ENCODE measurements at places on chromosomes 2 and 18. TPM values are rescaled to one million over a fixed set of nuclear protein-coding genes. Genes with fewer than 3 reads are reported as not detected.

Gene FTCDNL1
- 2.6 TPM for total RNA-seq

Gene IL36B
- not detected for total RNA-seq

Gene SOWAHC
- 5.4 TPM for total RNA-seq

Gene CD207
- total RNA-seq = 0.13 TPM

GRCh38 chr2:120383631-120384340 is 37.9 kb downstream of the INHBB start:
- no peaks in the 10 kb centered on the region for H3K36me3 ChIP-seq
- no peak overlapping the region for H3K4me3 ChIP-seq
- H3K4me1 ChIP-seq = no peaks in the 10 kb centered on the region

- peaks cover 73% of the 10 kb centered on the region for H3K27me3 ChIP-seq
- H3K4me1 ChIP-seq = peaks cover 17% of the 10 kb centered on the region
- DNase-seq = no peak
- no peak overlapping the region for H3K4me3 ChIP-seq
Observed at GRCh38 chr2:70906439-70907005, 29.2 kb upstream of the ATP6V1B1 start.

DNA sequence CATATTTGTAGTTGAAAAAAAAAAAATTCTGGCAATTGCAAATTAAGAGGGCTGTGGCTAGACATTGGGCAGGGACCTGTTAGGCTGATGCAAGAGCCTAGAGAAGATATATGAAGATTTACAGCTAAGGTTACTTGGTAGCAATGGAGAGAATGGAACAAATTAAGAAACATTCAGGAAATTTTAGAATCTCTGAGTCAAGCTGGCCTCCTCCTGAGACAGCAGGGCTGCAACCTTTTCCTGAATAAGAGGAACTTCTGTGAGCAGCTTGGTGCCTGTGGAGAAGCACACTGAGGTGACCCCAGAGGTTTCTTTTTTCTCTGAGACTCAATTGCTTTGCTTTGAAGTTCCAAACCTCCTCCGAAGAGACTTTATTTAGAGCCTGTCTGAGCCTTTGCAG is 118.6 kb upstream of the LRATD1 start:
- H3K27ac ChIP-seq = no peak overlapping the region
- no peaks in the 10 kb centered on the region for H3K4me1 ChIP-seq
- H3K27me3 ChIP-seq = no peaks in the 10 kb centered on the region
- DNase-seq = no peak

- H3K4me1 ChIP-seq = peaks cover 14% of the 10 kb centered on the region
- DNase-seq = peak; percentile 88
- H3K36me3 ChIP-seq = no peaks in the 10 kb centered on the region
- H3K27me3 ChIP-seq = no peaks in the 10 kb centered on the region
- no peak overlapping the region for H3K4me3 ChIP-seq
Observed at GRCh38 chr2:158745067-158745865, 49.9 kb upstream of the DAPL1 start.

GRCh38 chr2:218982586-218983262 is 2.3 kb downstream of the FEV start:
- H3K4me3 ChIP-seq = no peak overlapping the region
- H3K27me3 ChIP-seq = peaks cover 90% of the 10 kb centered on the region
- no peaks in the 10 kb centered on the region for H3K36me3 ChIP-seq
- H3K4me1 ChIP-seq = peaks cover 41% of the 10 kb centered on the region

GRCh38 chr2:68169308-68169707 is 11.6 kb downstream of the PNO1 start:
- H3K36me3 ChIP-seq = peaks cover 38% of the 10 kb centered on the region
- no peak for DNase-seq
- no peaks in the 10 kb centered on the region for H3K4me1 ChIP-seq
- H3K4me3 ChIP-seq = no peak overlapping the region

- no peak overlapping the region for H3K4me3 ChIP-seq
- DNase-seq = no peak
- H3K4me1 ChIP-seq = no peaks in the 10 kb centered on the region
- H3K27me3 ChIP-seq = no peaks in the 10 kb centered on the region
- H3K36me3 ChIP-seq = no peaks in the 10 kb centered on the region
Observed at GRCh38 chr2:84102274-84102673, 356.8 kb downstream of the SUCLG1 start.

DNA sequence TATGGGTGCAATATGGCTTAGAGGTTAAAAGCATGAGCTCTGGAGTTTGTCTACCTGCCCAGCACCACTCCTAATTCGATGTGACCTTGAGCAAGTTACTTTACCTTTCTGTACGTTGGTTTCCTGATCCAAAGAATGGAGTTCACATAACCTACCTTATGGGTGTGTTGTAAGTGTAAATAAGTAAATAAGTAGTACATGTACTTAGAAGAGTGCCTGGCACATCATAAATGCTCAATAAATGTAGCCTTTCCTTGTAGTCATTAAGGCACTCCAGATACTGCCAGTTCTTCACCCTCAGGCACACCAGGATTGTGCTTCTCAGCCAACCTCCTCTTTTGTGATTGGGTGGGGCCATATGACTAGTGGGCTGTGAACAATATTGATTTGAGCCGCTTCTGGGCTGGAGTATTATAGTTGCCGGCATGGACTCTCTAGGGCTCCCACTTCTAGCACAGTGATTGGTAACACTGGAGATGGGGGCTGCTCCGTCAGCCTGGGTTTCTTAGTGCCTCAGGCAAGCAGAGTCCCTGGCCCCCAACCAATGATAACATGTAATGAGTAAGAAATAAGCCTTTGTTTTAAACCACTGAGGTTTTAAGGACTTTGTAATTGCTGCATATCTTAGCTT is 101.7 kb upstream of the NOSTRIN start:
- H3K4me1 ChIP-seq = peaks cover 11% of the 10 kb centered on the region
- DNase-seq = no peak
- peaks cover 3% of the 10 kb centered on the region for H3K36me3 ChIP-seq
- no peak overlapping the region for H3K4me3 ChIP-seq

DNA sequence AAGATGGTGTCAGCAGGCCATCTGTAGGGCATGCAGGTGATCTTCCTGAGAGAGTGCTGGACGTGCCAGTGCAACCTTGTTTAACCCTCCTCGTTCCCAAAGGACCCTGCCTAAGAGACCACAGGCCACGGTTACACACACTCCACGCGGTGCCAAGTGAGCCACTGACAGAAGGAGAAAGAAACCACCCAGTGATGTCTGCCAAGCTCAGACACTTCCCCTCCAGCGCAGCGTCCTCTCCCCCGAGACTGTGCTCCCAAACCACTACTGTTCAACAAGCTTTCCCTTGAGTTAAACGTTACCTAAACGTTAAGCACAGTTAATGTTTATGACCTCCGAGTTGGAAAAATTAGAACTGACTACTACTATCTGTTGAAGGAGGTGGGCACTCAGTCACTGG is 119.1 kb upstream of the NCK2 start:
- no peaks in the 10 kb centered on the region for H3K36me3 ChIP-seq
- H3K27me3 ChIP-seq = no peaks in the 10 kb centered on the region
- peaks cover 5% of the 10 kb centered on the region for H3K4me1 ChIP-seq

GRCh38 chr2:199624958-199625357 is 167.2 kb upstream of the SATB2 start:
- no peak for DNase-seq
- H3K4me3 ChIP-seq = no peak overlapping the region
- H3K27me3 ChIP-seq = no peaks in the 10 kb centered on the region
- H3K27ac ChIP-seq = no peak overlapping the region
- no peaks in the 10 kb centered on the region for H3K36me3 ChIP-seq
- H3K4me1 ChIP-seq = no peaks in the 10 kb centered on the region

DNA sequence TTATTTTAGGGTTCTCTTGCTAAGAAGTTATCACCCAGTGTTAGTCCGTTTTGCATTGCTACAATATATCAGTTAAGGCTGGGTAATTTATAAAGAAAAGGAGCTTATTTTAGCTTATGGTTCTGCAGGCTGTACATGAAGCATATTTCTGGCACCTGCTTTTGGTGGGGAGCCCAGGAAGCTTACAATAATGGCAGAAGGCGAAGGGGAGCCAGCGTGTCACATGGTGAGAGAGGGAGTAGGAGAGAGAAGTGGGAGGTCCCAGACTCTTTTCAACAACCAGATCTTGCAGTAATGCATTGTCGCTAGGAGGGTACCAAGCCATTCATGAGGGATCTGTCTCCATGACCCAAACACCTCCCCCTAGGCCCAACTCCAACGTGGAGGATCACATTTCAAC is 688.8 kb upstream of the PIK3C3 start:
- no peak overlapping the region for H3K4me3 ChIP-seq
- peak; percentile 9 for DNase-seq
- H3K4me1 ChIP-seq = no peaks in the 10 kb centered on the region
- no peaks in the 10 kb centered on the region for H3K27me3 ChIP-seq
- no peak overlapping the region for H3K27ac ChIP-seq
- no peaks in the 10 kb centered on the region for H3K36me3 ChIP-seq

DNA sequence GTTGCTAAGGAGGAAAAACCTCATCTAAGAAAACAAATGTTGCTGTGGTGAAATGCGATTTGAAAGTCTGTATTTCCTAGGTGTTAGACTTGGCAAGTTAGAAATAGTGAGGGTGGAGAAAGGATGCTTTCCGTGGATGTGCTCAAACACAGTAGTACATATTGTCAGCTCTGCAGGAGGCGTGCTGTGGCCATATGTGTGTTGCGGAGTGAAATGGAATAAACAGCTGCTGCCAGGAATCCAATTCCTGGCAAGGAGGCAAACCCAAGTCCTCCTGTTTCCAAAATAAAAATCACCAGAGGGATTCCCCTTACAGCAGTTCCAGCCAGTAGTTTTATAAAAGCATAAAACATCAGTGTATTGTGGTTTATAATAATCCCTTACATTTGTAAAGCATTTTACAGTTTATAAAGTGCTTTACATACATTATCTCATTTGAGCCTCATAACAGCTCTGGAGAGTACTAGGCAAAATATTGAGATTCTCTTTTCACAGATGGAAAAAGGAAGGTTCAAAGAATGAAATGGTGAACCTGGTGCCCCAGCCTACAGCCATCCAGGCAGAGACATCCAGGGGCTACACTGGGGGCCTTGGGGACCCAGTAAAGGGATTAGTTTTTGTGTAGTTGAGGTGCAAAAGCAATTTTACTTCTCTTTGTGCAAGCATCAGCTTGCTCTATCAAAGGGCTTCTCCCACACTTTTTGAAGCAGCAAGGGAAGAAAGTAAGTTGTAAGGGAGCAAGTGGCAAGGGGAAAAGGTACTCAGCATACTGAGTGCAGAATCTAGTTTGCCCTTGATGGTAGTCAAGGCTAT is 206.0 kb downstream of the AGPS start:
- DNase-seq = peak; percentile 99
- no peaks in the 10 kb centered on the region for H3K36me3 ChIP-seq

DNA sequence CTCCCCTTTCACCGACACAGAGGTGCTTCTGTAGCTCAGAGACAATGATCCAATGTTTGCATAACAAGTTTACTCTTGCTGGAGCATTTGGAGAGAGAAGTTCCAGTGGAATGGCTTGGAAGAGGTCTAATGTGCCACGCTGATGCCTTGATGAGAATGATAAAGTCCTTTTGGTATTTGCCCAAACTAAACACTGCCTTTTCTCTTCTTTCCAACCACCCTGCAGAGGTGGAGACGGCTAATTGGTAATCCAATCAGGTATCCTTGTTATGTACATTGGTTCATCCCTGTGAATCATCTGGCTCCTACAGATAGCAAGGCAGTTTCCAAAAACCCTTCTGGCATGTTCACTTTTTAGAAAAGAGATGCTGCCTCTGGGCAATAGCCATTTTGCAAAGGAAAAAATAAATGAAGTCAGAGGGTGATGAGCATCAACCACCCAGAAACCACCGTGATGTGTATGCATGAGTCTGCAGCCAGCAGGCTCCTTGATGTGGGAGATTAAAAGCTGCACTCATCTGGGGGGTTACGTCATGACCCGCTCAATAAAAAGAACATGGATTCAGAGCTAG is 40.6 kb downstream of the KIAA2012 start:
- H3K27ac ChIP-seq = peak overlapping the region; percentile 1
- H3K4me3 ChIP-seq = no peak overlapping the region
- no peak for DNase-seq
- no peaks in the 10 kb centered on the region for H3K27me3 ChIP-seq

DNA sequence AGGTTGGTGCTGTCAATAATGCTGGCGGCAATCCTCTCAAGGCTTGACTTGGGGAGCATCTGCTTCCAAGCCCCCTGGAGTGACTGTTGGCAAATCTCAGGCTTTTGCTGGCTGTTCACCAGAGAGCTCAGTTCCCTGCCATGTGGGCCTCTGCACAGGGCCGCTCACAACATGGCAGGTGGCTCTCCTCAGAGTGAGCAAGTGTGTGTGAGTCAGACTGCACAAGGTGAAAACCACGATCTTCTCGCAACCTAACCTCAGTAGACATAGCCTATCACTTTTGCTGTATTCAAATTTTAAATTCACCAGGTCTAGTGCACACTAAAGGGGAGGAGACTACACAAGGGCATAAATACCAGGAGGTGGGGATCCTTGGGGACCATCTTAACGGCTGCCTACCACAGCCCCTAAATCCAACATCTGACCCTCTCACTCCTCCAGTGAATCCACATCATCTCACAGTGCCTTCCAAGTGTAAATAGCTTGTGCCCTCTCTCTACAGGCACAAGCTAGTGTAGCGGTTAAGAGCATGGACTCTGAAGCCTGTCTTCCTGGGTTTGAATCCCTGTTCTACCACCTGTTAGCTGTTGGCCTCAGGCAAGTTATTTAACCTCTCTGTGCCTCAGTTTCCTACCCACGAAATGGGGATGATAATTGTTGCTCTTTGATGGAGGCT is 187.7 kb upstream of the CXCR4 start:
- peaks cover 5% of the 10 kb centered on the region for H3K4me1 ChIP-seq
- no peak overlapping the region for H3K4me3 ChIP-seq
- peak; percentile 23 for DNase-seq
- no peaks in the 10 kb centered on the region for H3K36me3 ChIP-seq

Data from muscle of leg (tissue), 16 donors.